ENCODE measurements at places on chromosomes 5 and 9.

DNA sequence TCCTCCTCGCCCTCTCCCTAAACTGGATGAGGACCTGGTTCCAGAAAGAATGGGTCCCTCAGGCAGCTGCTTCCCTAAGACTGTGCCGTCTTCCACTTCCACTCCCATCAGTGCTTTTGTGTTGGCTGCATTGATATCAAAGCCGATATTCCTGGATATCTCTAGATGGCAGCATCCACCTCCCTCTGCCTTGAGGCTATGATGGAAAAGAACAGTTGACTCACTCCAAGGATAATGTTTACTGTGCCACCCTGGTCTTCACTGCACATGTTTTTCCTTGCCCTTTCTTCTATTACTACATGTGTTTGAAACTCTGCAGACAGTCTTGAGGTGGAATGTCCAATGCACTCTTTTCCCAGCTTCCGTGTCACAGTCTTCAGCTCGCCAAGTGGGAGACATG is 211.6 kb downstream of the MAST4 start:
- DNase-seq = peak; percentile 51

- DNase-seq = peak; percentile 25
These were observed at the start of gene PCDHGA9 for GRCh38 chr5:141402553-141403243. Gene PCDHGA9 (plus strand): TSS chr5:141402778. CDS start chr5:141402953, 175 bp downstream.

GRCh38 chr9:114774524-114774923 is 31.3 kb downstream of the TNFSF15 start:
- DNase-seq = no peak

DNA sequence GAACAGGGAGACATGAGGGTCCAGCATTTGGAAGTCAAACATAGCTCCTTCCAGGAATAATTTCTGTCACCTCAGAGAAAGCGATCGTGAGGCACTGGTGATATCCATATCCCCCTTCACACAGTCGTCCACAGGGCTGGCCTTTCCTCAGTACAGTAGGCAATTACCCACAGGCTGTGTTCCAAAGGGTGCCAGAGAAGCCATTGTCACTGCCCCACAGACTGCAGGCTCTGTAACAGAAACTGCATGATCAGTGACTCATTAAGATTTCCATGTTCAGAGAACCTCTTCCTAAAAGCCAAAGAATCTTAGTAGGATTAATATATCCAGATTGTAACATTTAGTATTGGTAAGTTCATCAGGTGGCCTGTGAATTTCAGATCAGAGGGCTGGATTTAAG is 127.6 kb downstream of the RPS23 start:
- no peak for DNase-seq

GRCh38 chr5:4831325-4831724 is 308.8 kb upstream of the ADAMTS16 start:
- no peak for DNase-seq

DNA sequence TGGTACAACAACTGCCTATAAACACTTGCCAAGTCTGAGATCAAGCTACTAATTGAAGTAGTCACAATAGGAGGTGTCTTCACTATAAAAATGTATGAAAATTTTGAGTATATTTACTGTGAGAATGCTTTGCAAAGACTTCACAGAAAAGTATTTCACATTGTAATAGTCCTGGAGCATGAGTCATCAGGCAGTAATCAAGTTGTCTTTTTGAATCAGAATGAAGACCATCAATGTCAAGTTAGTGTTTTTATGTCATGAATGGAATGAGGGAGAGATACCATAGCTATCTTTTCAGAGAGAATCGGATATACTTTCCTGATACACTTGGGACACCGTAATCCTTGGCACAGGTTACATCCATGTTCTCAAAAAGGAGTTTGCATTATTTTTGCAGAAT is 466.9 kb upstream of the ARRDC3 start:
- peak; percentile 15 for DNase-seq

GRCh38 chr9:95870352-95870751 is 5.1 kb upstream of the ERCC6L2 start:
- DNase-seq = no peak

DNA sequence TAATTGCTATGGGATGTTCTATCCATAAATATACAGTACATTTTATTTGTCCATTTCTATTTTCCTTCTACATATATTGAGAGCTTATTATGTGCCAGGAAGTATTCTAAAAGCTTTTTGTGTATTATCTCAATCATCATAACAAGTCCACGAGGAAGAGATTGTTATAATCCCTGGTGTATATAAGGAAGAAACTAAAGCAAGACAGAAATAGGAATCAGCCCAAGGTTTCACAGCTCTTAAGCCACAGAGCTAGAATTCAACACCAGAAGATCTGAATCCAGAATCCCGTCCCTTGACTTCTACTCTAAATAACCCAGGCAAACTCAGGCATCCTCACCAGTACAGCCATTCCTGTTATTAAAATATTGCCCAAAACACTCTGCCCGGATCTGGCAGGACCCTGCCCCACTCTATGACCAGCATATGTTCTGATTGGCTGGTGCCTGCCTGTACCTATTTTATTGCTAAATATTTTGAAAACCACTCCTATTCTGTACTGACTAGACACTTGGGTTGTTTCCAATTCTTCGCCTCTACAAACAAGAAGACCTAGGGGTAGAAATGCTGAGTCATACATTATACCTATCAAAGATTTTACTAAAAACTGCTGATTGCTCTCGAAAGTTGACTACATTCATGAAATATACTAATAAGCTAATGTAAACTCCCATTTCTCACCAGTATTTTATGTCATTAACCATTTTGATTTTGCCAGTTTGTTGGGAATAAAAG is 297.4 kb downstream of the ENC1 start:
- DNase-seq = no peak

- no peak for DNase-seq
These were observed 14.2 kb downstream of the LPCAT1 start for GRCh38 chr5:1509346-1510085.

GRCh38 chr9:79778581-79778980 is 206.8 kb downstream of the TLE4 start:
- no peak for DNase-seq

DNA sequence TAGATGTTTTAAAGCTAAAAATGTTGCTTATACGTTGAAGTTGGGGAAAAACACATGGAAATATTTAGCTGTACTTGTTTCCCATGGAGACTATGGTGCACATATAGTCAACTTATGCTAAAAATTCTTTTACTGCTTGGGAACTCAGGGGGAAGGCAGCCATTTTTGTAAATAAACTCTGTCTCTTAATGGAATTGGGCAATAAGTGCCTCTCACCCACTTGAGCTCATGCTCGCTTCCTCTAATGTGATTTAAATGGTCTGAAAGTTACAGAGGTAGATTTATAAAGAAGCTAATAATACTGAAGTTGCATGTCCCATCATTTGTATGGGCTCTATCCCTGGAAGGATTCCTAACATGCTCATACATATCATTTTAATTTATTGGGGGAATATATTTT is 523.8 kb downstream of the RASEF start:
- DNase-seq = no peak

GRCh38 chr9:93665637-93666438 is 89.5 kb downstream of the PHF2 start:
- no peak for DNase-seq

DNA sequence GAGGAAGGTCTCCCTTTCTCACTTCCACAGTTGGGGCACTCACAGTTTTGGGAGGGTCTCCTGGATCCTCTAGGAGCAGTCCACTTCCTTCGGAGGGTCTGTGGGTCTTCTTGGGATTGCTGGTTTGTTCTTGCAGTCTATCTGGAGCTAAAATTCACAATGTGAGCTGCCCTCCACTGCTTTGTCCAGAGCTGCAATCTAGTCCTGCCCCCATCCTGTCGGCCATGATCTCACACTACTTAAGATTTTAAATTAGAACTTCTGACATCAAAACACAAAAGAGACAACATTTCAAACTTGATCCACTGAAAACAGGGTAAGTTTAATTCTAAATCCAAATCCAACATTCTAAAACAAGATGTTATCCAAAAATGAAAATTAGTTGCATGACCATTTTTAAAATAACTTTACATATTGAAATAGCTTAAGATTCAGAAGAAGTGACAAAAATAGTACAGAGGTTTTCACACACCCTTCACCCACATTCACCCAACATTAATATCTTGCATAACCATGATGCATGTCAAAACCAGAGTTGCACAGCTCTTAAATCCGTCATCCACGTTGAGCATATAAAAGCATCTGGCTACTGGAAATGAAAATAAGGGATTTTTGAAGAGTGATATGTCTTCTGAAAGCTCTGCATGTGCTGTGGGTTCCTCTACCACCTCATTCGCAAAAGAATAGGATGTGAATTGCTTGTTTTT is 113.7 kb upstream of the EPB41L4A start:
- no peak for DNase-seq
